ENCODE measurements at places on chromosomes 4 and X. TPM values are rescaled to one million over a fixed set of nuclear protein-coding genes. Genes with fewer than 3 reads are reported as not detected.

- no peak for DNase-seq
- H3K4me3 ChIP-seq = peak overlapping the region; percentile 96
- H3K36me3 ChIP-seq = peaks cover 15% of the 10 kb centered on the region
Observed at GRCh38 chr4:145177906-145178538, 2.4 kb downstream of the OTUD4 start.

- peaks cover 20% of the 10 kb centered on the region for H3K4me1 ChIP-seq
- no peaks in the 10 kb centered on the region for H3K36me3 ChIP-seq
- H3K27me3 ChIP-seq = no peaks in the 10 kb centered on the region
- no peak overlapping the region for H3K27ac ChIP-seq
Observed at GRCh38 chrX:43939187-43939926, 33.8 kb downstream of the NDP start.

MAGEA8 gene
- total RNA-seq = not detected

GABRB1 gene
- 0.69 TPM for total RNA-seq

NPNT gene
- 1.6 TPM for total RNA-seq
